Aorta (tissue), 5 donors: ENCODE measurements at places on chromosomes 6 and 20. TPM values are rescaled to one million over a fixed set of nuclear protein-coding genes. Genes with fewer than 3 reads are reported as not detected.

- no peak overlapping the region for H3K4me3 ChIP-seq
- no peaks in the 10 kb centered on the region for H3K36me3 ChIP-seq
- DNase-seq: no peak
- no peaks in the 10 kb centered on the region for H3K4me1 ChIP-seq
These were observed 202.4 kb downstream of the FARS2 start for GRCh38 chr6:5463690-5464089.

GRCh38 chr6:100592929-100593328 lies 128.2 kb upstream of the SIM1 start:
- no peak for DNase-seq
- H3K36me3 ChIP-seq: no peaks in the 10 kb centered on the region
- no peak overlapping the region for H3K4me3 ChIP-seq
- no peaks in the 10 kb centered on the region for H3K27me3 ChIP-seq
- no peaks in the 10 kb centered on the region for H3K4me1 ChIP-seq

- H3K4me1 ChIP-seq: no peaks in the 10 kb centered on the region
- H3K36me3 ChIP-seq: no peaks in the 10 kb centered on the region
- no peaks in the 10 kb centered on the region for H3K27me3 ChIP-seq
These were observed 11.7 kb upstream of the FRMD1 start for GRCh38 chr6:168090706-168091105.

- peak; percentile 88 for DNase-seq
- no peaks in the 10 kb centered on the region for H3K27me3 ChIP-seq
- no peak overlapping the region for H3K27ac ChIP-seq
- peak overlapping the region; percentile 72 for H3K4me3 ChIP-seq
- H3K36me3 ChIP-seq: no peaks in the 10 kb centered on the region
These were observed 6.5 kb upstream of the ZSCAN9 start for GRCh38 chr6:28218312-28219248.

DNA sequence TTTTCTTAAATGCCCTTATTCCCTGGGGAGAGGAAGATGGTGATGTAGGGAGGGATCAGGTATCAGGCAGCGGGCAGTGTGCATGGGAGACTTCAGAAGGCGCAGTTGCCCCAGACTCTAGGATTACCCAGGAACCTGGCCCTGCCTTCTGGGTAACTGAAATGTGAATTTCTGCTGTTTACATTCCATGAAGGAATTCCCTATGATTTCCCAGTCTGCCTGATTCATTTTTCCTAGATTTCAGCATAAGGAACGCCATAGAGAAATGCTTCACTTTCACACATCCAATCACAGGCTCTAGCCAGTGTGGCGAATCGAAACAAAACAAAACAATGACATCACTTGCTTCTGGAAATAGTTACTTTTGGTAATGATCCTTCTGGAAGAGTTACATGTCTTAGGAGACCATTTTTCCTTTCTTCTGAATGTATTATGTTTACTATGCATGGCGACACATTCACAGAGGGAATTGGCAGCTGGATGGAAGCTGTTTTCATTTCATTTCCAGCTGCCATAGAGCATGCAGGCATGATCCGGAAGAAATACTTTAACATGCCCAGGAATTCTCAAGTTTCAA lies 33.3 kb downstream of the LRP11 start:
- H3K4me1 ChIP-seq: no peaks in the 10 kb centered on the region
- no peaks in the 10 kb centered on the region for H3K27me3 ChIP-seq
- no peak overlapping the region for H3K27ac ChIP-seq
- no peaks in the 10 kb centered on the region for H3K36me3 ChIP-seq
- no peak for DNase-seq
- H3K4me3 ChIP-seq: peak overlapping the region; percentile 8

DNA sequence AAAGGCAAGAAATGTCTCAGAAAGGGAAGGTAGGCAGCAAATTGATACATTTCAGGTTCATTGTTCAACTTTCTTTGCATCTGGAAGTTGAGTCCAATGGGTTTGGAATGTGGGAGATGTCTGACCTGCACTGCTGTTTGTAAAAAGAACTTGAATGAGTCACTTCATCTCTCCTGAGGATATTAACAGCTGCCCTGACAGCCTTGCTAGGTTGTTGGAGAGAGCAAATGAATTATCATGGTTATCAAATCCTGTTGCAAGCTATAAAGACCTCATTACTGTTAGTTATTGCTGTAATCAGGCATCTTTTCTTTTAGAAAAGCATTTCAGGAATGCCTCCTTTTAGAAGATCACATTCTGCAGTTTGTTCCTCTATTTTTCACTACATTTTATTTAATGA lies 23.0 kb upstream of the FLRT3 start:
- DNase-seq: no peak
- H3K27ac ChIP-seq: no peak overlapping the region
- H3K4me3 ChIP-seq: no peak overlapping the region
- no peaks in the 10 kb centered on the region for H3K4me1 ChIP-seq
- no peaks in the 10 kb centered on the region for H3K27me3 ChIP-seq

Gene ABHD12
- total RNA-seq: 32.3 TPM

DNA sequence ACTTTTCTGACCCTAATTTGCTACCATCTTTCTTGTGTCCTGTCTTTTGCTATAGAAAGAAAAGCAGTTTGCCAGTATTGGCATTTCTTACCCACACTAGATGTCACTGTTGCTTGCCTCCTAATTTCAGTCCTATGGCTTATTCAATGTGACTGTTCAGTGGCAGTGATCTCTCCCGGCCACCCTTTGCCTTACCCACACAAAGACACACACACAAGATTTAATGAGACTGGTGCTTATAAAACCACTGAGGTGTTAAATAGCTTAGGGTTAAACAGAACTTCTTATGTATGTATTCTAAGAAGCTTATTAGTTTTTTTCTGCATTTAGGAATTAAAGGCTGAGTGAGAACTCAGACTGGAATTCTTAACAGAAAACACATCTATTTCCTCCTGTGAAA lies 233.6 kb upstream of the ASCC3 start:
- H3K36me3 ChIP-seq: no peaks in the 10 kb centered on the region
- H3K27ac ChIP-seq: no peak overlapping the region
- no peak for DNase-seq
- H3K27me3 ChIP-seq: no peaks in the 10 kb centered on the region

GRCh38 chr6:108748055-108748454 lies 100.2 kb upstream of the ARMC2 start:
- H3K27ac ChIP-seq: no peak overlapping the region
- no peaks in the 10 kb centered on the region for H3K27me3 ChIP-seq
- no peaks in the 10 kb centered on the region for H3K4me1 ChIP-seq

Gene PNLDC1
- 0.26 TPM for total RNA-seq

- no peak overlapping the region for H3K27ac ChIP-seq
- H3K27me3 ChIP-seq: no peaks in the 10 kb centered on the region
- no peaks in the 10 kb centered on the region for H3K4me1 ChIP-seq
- DNase-seq: no peak
- no peak overlapping the region for H3K4me3 ChIP-seq
- no peaks in the 10 kb centered on the region for H3K36me3 ChIP-seq
These were observed 80.0 kb upstream of the GATA5 start for GRCh38 chr20:62555642-62556420.

DNA sequence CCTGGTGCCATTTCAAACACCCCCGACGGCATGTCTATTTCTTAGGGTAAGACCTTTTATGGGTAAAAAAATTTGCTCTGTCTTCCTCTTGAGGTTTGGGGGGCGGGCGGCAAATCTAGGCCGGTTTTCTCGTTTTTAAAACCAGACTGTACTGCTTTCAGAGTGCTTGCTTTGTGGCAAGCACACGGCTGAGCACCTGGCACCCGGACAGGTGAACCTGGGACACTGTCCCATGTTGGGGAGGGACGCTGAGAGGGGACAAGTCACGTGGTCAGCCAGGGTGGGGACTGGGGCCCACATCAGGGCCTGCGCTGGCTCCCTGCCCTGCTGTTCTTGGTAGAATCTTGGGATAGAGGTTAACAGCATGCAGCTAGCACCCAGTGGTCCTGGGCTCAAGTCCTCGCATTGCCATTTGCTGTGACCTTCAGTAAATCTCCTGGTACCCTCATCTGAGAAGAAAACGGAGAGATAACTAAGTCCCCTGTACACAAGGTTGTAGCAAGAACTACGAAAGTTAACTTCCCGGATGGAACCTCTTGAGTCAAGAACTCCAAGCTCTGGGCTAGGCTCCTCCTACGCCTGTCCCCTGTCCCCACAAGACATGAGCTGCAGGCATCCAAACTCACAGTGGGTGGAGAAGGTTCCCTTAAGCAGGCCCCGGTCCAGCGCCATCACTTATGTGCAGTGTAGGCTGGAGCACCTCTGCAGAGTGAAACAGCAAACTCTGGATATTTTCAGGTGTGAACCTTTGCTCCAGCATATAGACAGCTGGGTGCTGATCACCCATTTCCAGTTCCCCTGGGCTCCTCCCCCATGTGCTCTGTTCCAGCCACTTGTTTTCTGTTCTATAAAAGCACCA lies 41.7 kb downstream of the PMEPA1 start:
- no peak overlapping the region for H3K4me3 ChIP-seq
- H3K4me1 ChIP-seq: no peaks in the 10 kb centered on the region
- no peak for DNase-seq
- no peaks in the 10 kb centered on the region for H3K36me3 ChIP-seq

Gene SOX18
- total RNA-seq: 186 TPM

DNA sequence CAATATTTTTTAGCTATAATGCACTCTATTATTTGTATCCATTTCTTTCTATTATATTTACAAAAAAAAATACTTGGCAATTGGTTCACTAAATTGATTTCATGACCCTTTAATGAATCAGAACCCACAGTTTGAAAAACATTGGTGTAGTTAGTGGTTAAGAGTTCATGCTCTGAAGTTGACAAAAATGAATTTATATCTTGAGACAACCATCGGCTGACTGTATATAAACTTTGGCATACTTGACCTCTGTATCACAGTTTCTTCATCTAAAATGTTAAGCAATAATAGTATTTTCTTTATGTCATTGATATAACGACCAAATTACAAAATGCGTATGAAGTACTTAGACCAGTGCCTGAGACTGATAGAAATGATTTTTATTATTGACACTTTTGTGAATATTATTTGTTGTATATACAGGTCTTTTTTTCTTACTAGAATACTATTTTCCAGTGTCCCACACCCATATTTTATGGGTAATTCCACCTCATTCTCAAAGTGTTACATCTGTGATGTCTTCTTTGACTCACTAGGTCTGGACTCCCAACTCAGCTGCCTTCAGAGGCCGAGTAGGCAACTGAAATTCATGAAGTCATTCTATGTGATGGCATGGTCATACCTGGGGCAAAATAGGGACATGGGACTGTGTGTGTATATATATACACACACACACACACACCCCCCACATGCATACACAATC lies 459.2 kb downstream of the RFPL4B start:
- H3K36me3 ChIP-seq: no peaks in the 10 kb centered on the region
- no peak for DNase-seq
- no peak overlapping the region for H3K27ac ChIP-seq

GRCh38 chr6:135423649-135424128 lies 73.9 kb downstream of the AHI1 start:
- H3K27me3 ChIP-seq: no peaks in the 10 kb centered on the region
- H3K4me1 ChIP-seq: no peaks in the 10 kb centered on the region
- H3K36me3 ChIP-seq: no peaks in the 10 kb centered on the region
- no peak for DNase-seq
- no peak overlapping the region for H3K4me3 ChIP-seq
- no peak overlapping the region for H3K27ac ChIP-seq

GRCh38 chr6:128580224-128581110 lies 60.1 kb upstream of the PTPRK start:
- no peak overlapping the region for H3K27ac ChIP-seq
- H3K27me3 ChIP-seq: no peaks in the 10 kb centered on the region
- no peaks in the 10 kb centered on the region for H3K4me1 ChIP-seq
- H3K4me3 ChIP-seq: no peak overlapping the region
- no peaks in the 10 kb centered on the region for H3K36me3 ChIP-seq
- DNase-seq: no peak

DNA sequence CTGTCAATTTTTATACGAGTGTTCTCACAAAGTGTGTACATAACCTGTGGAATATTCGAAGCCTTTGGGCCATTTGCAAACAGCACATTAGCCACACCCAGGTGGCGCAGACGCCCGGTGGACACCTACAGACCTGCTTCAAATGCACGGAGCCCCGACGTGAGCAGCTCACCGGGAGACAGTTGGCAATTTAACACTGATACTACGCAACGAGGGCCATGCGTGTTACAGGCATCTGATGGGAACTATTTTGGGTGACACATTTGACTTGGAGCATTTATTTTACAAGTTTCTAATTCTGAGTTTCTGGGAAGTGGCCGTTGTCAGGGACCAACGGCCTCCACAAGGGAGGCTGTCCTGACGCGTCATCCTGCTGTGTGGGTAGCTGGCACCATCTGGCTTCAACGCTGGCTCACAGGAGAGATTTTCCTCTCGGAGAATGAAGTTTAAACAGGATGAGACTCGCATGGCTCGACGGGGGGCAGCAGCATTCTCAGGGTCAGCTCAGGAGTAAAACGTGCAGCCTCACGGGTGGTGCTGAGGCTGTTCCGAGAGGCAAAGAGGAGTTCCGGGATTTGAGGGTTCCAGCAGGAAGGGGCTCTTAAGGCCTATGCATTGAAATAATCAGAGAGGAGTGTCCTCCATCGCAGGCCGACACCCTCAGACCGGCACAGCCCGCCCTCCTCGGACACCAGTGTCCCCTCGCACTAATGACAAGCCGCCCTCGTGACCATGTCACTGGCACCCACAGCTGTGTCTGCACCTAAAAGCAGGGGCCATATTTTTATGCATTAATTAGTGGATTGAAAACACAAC lies 207.4 kb downstream of the DLL1 start:
- no peaks in the 10 kb centered on the region for H3K4me1 ChIP-seq
- no peaks in the 10 kb centered on the region for H3K36me3 ChIP-seq
- no peaks in the 10 kb centered on the region for H3K27me3 ChIP-seq
- no peak overlapping the region for H3K4me3 ChIP-seq
- peak; percentile 52 for DNase-seq
- H3K27ac ChIP-seq: no peak overlapping the region

GRCh38 chr6:81939766-81940165 lies 187.3 kb upstream of the TENT5A start:
- peaks cover 4% of the 10 kb centered on the region for H3K4me1 ChIP-seq
- H3K4me3 ChIP-seq: no peak overlapping the region
- no peak overlapping the region for H3K27ac ChIP-seq
- no peaks in the 10 kb centered on the region for H3K36me3 ChIP-seq
- no peaks in the 10 kb centered on the region for H3K27me3 ChIP-seq
- no peak for DNase-seq

Gene BPHL
- 14.6 TPM for total RNA-seq

Gene SHLD1
- 2.9 TPM for total RNA-seq
